ENCODE measurements at places on chromosomes 2 and 18.

GRCh38 chr2:234334151-234334550 lies 162.7 kb downstream of the ARL4C start:
- DNase-seq, result no peak

GRCh38 chr2:119487434-119488244 lies 36.6 kb downstream of the SCTR start:
- no peak for DNase-seq

DNA sequence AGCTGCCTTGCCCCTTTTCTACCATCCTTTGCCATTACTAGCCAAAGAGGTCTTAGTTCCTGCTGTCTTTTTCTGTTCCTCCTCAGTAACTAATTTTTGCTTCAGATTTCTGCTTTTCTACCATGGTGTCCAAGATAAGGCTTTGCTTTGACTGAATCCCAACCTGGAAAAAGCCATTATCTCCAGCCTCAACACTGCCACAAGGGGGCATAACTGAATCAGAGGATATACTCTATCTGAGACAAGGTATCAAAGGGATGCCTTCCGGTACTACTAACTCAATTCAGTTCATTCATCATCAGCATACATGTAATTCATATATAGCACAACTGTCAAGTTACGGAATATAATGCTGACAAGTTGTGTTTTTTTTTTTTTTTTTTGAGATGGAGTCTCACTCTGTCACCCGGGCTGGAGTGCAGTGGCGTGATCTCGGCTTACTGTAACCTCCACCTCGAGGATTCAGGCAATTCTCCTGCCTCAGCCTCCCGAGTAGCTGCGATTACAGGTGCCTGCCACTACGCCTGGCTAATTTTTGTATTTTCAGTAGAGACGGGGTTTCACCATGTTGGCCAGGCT lies 11.4 kb downstream of the OSGEPL1 start:
- no peak for DNase-seq

- DNase-seq, result no peak
Measured at GRCh38 chr2:171244970-171245782, 84.5 kb upstream of the TLK1 start.

DNA sequence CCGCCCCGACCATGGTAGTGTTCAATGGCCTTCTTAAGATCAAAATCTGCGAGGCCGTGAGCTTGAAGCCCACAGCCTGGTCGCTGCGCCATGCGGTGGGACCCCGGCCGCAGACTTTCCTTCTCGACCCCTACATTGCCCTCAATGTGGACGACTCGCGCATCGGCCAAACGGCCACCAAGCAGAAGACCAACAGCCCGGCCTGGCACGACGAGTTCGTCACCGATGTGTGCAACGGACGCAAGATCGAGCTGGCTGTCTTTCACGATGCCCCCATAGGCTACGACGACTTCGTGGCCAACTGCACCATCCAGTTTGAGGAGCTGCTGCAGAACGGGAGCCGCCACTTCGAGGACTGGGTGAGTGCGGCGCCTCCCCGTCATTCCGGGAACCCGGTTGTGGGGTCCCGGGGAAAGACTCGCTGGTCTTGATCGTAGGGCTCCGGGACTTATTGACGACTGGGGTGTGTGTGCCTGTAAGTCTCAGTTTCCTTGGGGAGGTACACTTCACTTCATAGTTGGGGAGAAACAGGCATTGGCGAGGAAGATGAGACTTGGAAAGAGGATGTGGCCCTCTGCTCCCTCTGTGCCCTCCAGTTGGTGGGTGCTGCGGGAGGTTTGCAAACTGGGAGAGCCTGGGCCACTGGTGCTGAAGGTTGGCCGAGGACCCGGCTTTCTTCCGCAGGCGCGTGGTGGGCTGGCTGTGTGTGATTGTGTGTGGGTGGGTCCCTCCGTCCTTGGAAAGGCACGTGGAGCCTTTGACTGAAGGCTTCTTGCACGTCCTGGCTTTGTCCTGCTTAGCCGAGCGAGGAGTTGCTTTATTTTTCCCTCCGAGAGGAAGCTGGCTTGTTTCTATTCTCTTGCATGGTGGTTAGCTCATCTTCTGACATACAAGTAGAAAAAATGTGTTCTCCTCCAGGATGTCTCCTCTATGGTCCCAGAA lies 886 bp downstream of the PRKCE start:
- DNase-seq, result no peak

- no peak for DNase-seq
Measured at GRCh38 chr2:11955884-11956291, 209.5 kb downstream of the LPIN1 start.

DNA sequence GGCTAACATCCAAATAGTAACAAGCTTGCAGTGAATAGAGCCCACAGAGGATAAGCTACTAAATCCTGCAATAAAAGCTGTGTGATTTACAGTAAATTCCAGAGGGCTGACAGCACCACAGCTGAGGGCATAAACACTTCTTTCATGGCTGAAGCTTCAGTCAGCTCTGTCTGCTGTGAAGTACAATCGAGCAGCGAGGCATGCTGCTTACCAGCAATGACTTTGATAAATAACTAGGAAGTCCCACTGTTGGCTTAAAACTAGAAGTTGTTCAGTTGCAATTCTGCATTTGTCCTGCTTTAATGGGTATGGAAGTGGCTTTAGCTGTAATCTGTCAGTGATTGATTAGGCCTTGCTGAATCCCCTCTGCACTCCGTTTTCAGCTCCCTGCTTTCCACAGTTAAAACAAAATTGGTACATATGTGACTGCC lies 65.2 kb upstream of the FIGN start:
- no peak for DNase-seq
